Occipital lobe (tissue), 3 donors: ENCODE measurements at places on chromosomes 4 and X.
A peak's percentile ranks its signal among the peaks of the same experiment; 100 is the strongest.

- DNase-seq: peak; percentile 30
Measured at GRCh38 chr4:38867478-38868058, at the start of gene FAM114A1. TSS of gene FAM114A1 (plus strand) at chr4:38867806. CDS start at chr4:38878079, 10,273 bp downstream.

- DNase-seq: no peak
Measured at GRCh38 chr4:13378973-13379759, 105.0 kb downstream of the RAB28 start.

DNA sequence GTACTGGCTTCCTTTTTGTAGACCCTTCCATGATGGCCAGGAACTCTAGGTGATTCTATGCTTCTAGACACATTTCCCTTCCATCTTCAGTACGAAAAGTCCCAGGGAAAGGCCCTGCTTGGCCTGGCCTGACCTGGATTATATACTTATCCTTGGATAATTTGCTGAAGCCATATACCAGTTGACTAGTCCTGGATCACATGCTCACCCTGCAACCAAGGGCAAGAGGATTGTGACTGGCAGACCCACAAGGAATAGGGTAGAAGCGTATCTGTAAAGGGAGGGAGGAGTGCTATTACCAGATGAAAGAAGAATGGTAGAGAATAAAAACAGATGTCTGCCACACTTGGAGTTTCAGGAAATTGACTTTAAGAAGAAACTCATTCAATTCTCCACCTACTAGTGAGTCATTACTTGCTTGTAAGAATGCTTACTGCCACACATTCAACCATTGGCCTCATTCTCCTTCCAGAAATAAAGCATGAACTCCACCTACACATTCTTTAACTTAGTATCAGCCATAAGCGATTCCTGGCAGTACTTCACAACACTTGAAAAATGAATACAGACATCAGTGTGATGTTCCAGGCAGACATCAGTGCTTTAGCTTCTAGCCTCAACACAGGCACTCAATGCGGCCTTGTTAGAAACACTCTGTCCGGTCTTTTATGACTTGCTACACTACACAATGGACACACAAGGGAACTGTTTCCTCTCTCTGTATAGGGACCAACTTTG, 141.8 kb downstream of the CBR4 start:
- DNase-seq: no peak

GRCh38 chr4:124329134-124329533, 383.4 kb downstream of the ANKRD50 start:
- no peak for DNase-seq

DNA sequence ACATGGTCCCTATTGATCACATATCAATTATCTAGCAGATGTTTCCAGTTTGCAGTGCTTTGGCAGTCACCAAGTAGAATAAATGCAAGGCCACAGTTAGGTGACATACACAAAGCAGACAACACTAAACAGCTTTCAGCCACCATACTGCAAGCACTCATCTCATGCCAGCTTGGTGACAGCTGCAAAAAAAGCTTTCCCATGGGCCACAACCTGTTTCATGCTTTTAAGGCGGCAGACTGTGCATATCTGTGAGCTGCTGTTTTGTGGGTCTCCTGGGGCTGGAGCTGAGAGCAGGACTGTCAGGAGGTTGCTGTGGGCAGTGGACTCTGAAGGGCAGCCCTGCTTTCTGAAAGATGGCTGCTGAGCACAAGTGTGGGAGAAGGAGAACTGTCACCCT, 82.6 kb downstream of the FHDC1 start:
- no peak for DNase-seq

GRCh38 chr4:48421101-48421500, 62.0 kb upstream of the SLC10A4 start:
- DNase-seq: no peak

- DNase-seq: no peak
Measured at GRCh38 chr4:188299161-188299560, 159.9 kb downstream of the TRIML1 start.

DNA sequence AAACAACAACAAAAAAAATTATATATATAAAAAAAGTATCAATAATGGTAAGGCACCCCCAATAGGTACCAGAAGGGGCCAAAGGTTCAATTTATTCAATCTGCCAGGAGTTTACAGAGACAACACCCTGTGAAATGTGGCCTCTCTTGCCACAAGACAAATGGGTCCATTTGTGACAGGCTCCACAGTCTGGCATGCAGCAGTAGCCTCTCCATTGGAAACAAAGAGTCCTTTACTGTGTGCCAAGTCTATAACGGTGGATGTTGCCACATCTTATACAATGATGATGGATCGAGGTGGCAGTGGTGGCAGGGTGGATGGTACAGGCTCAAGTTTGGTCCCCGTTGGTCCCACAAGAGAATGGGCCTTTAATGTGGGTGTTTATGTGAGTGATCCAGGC, 70.1 kb upstream of the SH3RF1 start:
- peak; percentile 30 for DNase-seq

DNA sequence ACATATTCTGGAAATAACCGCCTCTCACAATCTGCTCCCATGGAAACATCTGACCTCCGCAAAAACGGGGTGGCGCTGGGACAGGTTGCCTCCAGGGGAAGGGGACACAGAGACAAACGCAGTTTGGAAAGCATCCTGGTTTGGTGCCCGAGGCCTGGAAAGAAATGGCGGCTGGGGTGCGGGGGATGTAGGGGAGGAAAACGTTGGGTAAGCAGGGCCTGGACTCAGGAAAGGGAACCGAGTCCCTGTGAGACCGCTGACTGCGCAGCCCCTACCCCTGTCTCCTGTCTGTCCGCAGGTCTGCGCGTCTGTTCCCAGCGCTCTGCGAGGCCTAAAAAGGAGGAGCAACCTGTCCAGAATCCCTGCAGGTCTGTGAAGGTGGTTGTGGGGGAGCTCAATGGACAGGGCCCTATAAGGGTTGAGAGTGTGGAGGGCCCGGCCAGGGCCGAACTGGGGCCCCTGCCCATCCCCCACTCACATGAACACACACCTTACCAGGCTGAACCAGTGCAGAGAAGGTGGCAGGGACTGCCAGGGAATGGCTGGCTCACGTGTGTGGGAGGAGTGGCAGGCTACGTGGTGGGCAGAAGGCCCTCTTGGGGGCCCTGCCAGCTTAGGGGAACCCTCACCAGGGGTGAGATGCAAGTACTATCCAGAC, 672 bp downstream of the TCEAL3 start:
- peak; percentile 36 for DNase-seq

- no peak for DNase-seq
Measured at GRCh38 chrX:153848325-153848724, 18.0 kb upstream of the PDZD4 start.

GRCh38 chr4:167713756-167714155, 378.6 kb upstream of the ANXA10 start:
- DNase-seq: no peak

GRCh38 chrX:149903889-149904748, 23.1 kb downstream of the MAGEA8 start:
- no peak for DNase-seq

GRCh38 chr4:99062120-99062519, 26.5 kb downstream of the ADH5 start:
- no peak for DNase-seq

- DNase-seq: no peak
Measured at GRCh38 chrX:72122621-72123337, 8.9 kb downstream of the RTL5 start.

GRCh38 chrX:118272242-118272641, 73.7 kb upstream of the WDR44 start:
- no peak for DNase-seq

GRCh38 chrX:70289168-70289792, 447 bp downstream of the PDZD11 start:
- no peak for DNase-seq

DNA sequence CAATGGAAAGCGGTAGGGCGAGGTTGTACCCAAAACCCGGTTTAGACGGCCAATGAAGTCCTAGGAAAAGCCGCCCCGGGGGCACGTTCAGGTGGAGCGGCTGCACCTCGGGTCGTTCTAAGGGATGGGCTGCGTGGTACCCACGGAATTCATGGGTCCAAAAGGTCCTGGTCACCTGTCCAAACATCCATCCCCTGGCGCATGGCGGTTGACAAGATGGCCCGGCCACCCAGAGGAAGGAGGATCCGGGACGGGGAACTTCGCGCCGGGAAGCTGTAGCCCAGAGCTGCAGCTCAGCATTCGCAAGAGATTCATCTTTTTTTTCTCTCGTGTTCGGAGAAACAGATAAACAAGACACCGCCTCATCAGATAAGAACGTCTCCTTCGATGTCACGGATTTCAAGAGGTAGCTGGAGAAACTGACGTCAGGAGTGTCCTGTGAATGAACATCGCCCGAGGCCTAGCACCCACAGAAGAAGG, 10.9 kb downstream of the PITX2 start:
- DNase-seq: no peak

DNA sequence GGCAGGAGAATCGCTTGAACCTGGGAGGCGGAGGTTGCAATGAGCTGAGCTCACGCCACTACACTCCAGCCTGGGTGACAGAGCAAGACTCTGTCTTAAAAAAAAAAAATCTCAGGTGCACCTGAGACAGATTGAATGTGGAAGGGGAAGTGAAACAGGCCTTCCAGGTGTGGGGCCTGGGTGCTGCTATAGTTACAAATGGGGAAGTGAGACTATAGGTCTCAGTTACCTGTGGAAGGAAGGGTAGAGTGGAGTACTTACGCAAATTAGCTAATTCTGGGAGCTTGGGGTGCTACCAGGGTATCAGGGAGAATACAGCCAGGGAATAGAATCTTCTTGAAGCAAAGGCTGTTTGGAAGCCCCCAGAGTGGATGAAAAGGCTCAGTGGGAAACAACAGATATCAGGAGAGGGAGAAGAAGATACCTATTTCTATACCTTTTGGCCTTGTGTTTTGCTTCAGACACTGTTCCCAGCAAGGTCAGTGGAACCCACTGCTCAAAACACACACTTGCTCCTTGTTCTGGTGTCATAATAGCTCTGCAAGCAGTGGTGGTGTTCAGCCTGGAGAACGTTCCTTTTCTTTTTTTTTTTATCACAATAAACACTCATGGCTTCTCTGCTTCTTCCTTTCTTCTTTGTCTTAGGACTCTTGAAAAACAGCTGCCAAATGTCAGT, 7.0 kb downstream of the CD38 start:
- no peak for DNase-seq

GRCh38 chr4:85028910-85029309, 62.4 kb upstream of the WDFY3 start:
- no peak for DNase-seq

DNA sequence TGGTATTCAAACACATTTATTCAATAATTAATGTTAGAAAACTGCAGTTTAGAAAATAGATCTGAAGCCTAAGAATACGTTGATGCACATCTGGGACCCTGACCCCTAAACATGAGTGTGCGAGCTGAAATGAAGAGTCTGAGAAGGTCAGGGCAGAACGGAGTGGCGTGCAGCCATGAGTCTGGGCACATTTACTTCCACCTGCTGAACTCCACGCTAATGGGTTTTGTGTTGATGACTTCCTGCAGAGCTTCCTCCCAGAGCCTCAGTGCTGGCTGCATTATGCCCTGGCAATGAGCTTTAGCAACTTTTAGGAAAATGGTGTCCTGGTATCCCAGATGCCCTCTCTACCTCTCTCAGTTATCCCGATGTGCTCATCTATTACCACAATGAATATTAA, 53.1 kb downstream of the FAM114A1 start:
- no peak for DNase-seq

- DNase-seq: no peak
Measured at GRCh38 chr4:10061650-10062415, 40.5 kb upstream of the SLC2A9 start.

- DNase-seq: no peak
Measured at GRCh38 chrX:17014216-17014615, 67.8 kb downstream of the REPS2 start.

- no peak for DNase-seq
Measured at GRCh38 chr4:139317635-139318034, 15.4 kb upstream of the NDUFC1 start.

DNA sequence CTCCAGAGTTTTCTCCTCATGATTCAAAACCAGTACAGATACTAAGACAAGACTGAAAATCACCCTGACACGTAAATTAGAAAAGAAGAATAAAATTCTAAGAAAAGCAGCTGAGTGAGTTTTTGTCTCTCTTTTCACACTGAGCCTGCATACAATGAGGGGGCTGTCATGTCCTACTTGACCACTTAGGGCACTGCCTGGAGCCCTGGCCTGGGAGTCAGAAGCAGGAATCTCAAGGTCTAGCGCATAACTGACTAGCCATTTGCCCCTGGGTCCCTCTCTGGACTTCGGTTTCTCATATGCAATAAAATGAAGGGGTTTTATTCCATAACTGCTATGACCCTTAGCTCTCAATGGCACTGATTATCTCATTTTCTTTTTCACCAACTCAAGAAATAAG, 36.7 kb upstream of the SLC25A4 start:
- DNase-seq: no peak
